Activated naive CD8-positive, alpha-beta T cell treated with anti-CD3 and anti-CD28 coated beads, Interleukin-2, amount 50 U/mL, for 24 hours (primary cell): ENCODE measurements at places on chromosomes 13 and 19.

GRCh38 chr19:58154287-58154678, 3.7 kb upstream of the ZNF329 start:
- DNase-seq = peak; percentile 12

- peak; percentile 41 for DNase-seq
Measured at GRCh38 chr19:7658219-7658686, 10.6 kb upstream of the RETN start.

DNA sequence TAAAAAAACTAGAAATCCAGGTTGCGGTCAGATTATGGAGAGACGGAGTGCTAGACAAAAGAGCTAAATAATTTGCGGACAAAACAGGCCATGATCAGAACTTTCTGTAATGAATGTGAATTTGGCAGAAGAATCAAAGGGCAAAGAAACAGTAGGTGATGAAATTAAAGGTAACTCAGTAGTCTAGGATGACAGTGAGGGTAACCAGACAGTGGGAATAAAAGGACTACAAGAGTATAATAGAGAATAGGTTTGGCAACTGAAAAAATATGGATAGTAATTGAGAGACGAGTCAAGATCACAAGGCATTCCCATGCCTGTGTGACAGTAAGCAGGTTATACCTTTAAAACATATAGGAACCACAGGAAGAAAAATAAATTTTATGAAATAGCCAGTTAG, 35.9 kb downstream of the CAB39L start:
- no peak for DNase-seq

DNA sequence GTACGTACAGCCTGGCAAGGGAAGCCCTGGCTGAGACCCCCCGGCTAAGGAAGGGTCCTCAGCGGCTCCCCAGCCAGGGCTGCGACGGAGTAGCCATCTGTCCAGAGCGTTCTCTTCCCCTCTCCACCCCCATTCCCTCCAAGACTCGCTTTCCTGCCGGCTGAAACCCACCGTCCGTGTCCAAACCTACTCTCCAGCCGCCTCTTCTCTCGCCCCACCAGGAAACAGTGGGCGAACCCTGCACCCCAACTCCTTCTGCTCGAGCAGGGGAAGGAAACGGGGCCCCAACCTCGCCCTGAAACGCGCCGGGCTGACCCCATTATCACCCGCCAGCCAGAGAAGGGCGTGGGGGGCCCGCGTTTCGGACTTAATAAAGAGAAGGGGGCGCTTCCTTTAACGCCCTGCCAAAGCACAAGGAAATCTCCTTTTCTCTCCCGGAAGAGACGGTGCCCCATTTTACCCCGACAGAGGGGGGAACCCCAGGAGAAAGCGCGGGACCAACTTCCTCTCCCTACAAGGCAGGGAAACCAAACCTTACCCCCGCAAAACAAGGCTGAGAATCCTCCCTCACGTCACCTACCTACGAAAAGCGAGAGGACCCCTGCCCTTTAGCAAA, 2.5 kb downstream of the ZC3H4 start:
- DNase-seq = peak; percentile 64

DNA sequence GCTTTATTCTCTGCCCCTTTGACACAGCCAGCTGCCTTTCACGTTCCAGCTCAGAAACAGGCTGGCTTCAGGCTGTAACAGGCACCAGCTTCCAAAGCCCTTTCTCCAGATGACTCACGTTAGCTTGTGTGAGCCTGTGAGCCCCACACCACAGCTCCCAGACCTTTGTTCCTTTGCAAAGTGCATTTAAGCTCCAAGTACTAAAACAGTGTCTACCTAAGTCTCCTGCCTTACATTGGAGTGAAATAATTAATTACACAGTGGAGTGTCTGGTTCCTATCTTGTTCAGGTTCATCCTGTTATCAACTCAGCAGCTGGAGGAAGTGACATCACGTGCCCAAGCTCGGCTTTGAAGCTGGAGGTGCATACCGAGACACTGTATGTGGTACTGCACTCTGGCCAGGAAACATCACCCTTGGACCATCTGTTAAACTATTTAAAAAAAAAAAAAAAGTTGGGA, 475.8 kb downstream of the FOXO1 start:
- DNase-seq = peak; percentile 62

DNA sequence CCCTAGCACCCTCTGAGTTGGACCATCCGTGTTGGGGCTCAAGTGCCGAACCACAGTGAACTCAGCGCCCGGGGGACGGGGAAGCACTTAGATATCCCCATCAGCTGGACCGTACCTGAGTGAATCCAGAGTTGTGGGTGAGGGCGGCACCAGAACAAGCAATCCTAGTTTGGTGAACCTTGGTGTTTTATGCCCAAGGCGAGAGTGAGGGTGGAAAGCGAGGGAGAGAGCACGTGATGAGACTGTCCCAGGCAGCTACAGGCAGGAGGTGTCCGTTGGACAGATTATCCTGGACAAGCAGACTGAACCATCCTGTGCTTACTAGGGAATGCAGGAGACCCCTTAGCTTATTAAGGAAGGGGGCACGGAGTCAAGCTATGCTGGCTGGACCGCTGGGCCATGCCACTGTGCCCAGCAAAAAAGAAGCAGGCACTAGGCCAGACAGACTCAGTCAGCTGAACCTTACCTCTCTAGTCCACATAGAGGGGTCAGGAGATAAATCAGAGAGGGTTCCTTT, 596 bp downstream of the GET3 start:
- DNase-seq = no peak

- DNase-seq = no peak
Measured at GRCh38 chr13:110224519-110224918, 82.4 kb downstream of the COL4A1 start.

GRCh38 chr19:42468273-42468796, 25.6 kb upstream of the CXCL17 start:
- no peak for DNase-seq

GRCh38 chr19:30733826-30734550, 361.8 kb downstream of the ZNF536 start:
- DNase-seq = no peak

DNA sequence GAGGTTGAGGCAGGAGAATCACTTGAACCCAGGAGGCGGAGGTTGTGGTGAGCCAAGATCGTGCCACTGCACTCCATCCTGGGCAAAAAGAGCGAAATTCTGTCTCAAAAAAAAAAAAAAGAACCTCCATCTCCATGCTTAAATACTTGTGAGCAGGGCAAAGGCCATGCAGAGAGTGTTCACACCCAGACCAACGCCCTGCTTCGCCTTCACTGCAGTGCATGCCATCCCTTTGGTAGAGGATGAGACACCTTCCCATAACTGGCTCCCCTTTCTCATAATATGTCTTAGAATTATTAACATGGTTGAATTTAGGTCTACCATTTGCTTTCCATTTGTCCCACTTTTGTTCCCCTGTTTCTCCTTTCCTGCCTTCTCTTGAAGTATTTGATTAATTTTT, 15.4 kb downstream of the BBC3 start:
- DNase-seq = no peak

DNA sequence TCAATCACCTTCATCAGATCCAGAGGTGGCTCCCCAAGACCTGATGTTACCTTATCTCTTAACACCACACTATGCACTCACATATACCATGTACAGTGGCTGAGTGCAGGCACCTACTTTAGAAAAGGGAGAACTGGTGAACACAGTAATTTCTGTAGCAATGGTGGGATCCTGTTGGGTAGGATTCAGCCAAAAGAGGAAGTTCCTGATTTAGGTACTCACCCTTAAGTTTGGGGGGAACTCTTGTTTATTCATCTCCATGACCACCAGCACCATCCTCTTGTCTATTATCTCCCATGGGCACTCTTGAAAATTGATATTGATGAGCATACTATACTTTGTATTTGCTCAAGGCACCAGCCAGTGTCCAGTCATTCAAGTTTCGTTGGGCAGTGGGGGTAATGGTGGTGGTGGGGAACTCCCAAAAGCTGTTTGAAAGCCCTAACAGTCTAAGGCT, 324.4 kb downstream of the LMO7 start:
- DNase-seq = no peak

DNA sequence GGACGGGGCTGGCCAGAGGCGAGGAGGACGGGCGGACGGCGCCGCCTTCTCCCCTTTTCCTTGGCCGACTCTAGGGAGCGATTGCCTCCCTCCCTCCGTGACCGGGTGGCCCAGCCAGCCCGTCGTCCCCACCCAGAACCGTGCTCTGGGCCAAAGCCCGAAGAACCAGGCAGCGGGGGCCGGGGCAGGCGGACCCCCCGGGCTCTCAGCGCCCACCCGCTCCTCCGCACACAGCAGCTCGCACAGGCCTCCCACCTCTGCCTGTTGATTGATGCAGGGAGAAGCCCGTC, 9.3 kb upstream of the MARCHF2 start:
- no peak for DNase-seq

- DNase-seq = peak; percentile 94
Measured at GRCh38 chr19:52369559-52370340, at the start of gene ZNF880. Gene ZNF880 (plus strand): TSS chr19:52369923. CDS start chr19:52369966, 43 bp downstream.

DNA sequence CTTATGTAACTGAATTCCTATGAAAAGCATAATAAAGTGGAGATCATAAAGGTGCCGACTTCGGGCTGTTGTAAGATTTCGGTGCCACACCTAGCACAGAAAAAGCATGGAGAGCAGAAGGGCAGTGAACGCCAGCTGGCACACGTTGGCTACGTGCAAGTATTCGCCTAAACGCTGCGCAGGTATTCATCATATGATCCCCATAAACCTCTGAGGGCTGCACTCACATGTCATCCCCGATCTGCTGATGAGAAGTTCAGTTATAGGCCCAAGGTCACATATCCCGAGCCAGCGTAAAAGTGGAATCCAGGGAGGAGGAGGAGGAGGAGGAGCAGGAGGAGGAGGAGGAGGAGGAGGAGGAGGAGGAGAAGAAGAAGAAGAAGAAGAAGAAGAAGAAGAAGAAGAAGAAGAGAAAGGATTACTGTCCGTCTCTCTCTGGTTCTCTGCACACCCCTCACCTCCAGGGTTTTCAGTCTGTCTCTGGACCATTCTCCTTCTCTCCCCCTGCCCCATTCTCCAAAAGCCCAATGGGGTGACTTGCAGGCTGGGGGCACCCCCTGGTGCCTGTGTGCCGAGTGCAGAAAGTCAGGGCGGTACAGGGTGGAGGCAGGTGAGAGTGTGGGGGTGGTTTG, 18.6 kb upstream of the CYP2S1 start:
- no peak for DNase-seq

GRCh38 chr19:5271145-5271544, 69.5 kb downstream of the PTPRS start:
- DNase-seq = no peak

- peak; percentile 69 for DNase-seq
Measured at GRCh38 chr19:48637948-48638830, 1.0 kb upstream of the DBP start.

DNA sequence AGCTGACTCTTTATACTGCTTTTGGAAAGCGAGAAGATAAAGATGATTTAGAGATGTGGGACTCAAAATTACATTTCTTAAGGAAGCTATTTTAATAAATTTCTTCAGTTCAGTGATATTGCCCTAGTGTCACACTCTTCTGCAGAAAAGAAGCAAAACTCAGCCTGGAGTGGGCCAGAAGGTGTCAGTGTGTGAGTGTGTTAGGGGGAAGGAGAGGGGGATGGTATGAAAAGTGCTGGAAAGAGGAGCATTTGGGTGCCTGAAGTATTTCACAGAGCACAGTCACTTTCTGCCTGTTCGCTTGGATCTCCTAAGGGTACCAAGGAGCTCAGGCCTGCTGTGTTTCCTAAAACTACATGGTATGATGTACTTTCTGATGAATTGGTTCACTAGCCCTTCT, 84.5 kb upstream of the FRY start:
- no peak for DNase-seq

- no peak for DNase-seq
Measured at GRCh38 chr19:53787266-53787665, 36.8 kb downstream of the NLRP12 start.

DNA sequence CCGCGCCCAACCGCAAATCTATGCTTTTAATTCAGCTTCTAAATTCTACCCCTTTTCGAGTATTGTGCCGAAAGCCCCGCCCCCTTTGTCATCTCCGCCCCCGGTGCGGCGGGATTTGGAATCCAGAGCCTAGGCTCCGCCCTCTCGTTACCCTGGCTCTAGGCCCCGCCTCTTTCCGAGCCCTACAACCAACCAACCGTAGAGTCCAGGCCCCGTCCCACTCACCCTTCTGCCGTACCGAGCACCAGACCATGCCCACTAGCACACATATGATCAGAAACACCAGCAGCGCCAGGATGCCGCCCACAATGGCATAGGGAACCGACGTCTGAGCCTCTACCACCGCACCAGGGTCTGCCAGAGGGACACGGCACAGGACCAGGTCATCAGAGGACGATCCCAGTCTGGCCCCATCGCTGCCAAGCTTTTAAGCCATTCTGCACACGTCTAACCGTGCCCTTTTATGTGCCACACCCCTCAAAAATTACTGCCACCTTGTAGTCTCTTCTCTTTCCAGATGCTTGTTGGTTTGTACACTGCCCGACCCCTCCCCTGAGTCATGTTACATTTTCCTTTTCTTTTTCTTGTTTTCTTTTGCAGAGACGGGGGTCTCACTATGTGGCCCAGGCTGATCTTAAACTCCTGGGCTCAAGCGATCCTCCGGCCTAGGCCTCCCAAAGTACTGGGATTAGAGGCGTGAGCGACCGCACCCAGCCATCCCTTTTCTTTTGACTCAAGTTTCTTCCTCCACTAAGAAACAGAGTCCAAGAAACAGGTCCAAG, 4.7 kb upstream of the ZNF428 start:
- DNase-seq = no peak

- DNase-seq = no peak
Measured at GRCh38 chr13:57640607-57641006, 9.1 kb downstream of the PCDH17 start.
